ENCODE measurements at places on chromosomes 16 and 17.

DNA sequence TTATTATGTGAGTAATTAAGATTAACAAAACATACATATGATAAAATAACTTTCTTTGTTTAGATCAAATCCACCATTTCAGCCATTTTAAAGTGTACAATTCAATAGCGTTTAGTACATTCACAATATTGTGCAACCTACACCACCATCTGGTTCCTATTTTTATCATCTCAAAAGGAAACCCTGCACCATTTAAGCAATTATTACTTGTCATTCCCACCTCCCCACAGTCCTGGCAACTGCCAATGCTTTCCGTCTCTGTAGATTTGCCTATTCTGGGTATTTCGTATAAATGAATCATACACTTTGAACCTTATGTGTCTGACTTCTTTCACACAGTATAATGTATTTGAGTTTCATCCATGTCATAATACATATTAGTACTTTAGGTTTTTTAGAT, 162.5 kb upstream of the CNTNAP4 start:
- DNase-seq: no peak

- no peak for DNase-seq
Measured at GRCh38 chr16:76387994-76388393, 110.8 kb downstream of the CNTNAP4 start.

GRCh38 chr17:70539132-70539924, 370.0 kb downstream of the KCNJ2 start:
- no peak for DNase-seq

DNA sequence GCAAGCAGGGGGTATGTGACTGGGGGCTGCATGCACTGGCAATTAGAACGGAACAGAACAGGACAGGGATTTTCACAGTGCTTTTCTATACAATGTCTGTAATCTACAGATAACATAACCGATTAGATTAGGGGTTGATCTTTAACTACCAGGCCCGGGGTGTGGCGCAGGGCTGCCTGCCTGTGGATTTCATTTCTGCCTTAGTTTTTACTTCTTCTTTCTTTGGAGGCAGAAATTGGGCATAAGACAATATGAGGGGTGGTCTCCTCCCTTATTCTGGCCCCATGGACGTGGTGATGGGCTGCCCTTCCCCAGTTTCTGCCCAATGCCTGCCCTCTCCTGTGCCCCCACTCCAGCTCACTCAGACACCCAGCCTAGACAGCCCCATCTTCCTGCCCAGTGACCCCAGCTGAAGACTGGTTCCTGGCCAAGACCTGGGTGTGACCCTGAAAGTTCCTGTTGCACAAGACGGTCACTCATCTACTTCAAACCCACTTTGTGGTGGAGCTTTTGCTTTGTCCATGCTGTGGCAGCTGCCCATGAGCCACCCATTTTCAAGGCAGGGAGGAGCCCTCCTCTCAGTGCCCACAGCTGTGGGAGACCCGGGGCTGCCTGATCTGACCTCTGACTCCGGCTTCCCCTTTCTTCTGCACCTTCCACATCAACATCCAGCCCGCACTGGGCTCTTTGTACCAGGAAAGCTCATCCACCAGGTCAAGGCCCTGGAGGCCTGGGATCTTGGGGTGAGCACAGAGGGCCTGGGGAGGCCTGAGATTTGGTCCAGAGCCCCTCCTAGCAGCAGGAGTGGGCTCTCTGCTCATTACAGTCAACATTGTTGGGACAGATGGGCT, 18.6 kb downstream of the ALOX12B start:
- DNase-seq: no peak

- no peak for DNase-seq
Measured at GRCh38 chr16:2242598-2242997, 6.4 kb downstream of the DNASE1L2 start.

DNA sequence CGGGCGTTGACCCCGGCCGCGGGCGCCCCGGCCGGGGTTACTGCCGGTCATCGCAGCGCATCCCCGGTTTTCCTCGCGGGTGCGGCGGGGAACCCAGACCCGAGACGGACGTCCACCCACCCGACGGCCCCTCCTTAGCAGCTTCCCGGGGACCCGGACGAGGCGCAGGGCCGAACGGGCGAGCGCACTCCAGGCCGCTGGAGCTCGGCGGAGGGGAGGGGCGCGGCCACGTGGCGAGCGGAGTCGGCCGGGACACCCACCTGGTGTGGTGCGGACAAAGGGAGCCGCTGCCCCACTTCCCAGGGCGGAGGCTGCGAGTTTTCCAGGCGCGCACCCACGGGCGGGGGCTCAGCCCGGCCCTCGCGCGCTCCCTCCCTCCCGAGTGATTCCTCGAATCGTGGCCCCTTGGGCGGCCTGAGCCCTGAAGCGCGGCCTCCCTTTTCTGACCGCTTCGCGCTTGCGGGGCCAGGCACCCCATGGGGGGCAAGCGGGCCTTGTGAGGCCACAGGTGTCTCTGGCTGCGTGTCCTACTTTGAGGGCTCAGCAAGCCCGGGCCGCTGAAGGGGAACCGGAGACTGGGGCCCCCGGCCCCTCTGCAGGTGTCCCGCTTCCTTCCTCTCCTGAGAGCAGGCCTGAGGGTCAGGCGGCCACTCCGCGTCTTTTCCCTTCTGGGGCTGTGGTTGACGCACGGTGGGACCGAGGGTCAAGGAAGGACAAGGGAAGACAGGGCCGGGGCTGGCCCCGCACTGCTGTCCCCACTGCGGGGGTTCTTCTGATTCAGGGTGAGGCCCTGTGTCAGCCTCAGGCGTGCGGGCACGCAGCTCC, 1.1 kb upstream of the FASN start:
- DNase-seq: no peak

DNA sequence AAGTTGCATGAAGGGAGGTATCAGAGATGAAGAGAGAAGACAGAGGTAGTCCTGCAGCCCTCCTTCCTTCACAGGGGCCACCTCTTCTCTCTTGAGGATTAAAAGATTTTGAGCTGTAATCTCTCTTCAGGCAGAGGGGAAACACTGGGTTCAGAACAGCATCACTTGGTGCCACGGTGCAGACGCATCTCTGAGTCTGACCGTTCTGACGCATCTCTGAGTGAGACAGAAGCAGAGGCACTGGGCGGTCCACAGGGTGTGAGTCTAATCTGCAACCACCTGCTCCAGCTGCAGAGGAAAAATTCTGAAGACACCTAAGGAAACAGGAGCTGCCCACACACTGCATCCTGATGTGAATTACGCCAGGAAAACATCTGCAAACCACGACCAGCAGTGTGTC, 5.3 kb upstream of the KRT37 start:
- no peak for DNase-seq

DNA sequence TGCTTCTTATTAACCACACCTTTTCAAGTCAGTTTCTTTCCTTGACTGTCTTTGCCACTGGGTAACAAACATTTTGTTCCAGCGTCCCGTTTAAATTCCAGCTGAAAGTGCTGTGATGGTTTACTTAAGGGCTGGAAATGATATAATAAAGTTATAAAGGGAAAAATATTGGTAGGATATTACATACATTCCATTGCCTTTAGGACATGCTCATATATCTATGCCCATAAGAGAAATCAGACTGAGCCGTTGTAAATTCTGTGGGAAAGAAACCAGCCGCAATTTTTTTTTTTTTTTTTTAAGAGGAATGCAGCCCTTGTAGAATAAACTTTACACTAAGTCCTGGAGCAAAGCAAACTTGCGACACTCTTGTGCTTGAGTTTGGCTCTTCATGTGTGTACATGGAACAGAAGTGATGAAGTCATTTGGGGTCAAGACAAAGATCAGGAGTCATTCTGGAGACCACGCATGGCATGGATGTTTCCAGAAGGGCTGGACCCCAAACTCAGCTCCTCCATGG, 210.9 kb downstream of the XYLT1 start:
- no peak for DNase-seq

GRCh38 chr17:55340686-55341085, 75.9 kb downstream of the HLF start:
- no peak for DNase-seq

DNA sequence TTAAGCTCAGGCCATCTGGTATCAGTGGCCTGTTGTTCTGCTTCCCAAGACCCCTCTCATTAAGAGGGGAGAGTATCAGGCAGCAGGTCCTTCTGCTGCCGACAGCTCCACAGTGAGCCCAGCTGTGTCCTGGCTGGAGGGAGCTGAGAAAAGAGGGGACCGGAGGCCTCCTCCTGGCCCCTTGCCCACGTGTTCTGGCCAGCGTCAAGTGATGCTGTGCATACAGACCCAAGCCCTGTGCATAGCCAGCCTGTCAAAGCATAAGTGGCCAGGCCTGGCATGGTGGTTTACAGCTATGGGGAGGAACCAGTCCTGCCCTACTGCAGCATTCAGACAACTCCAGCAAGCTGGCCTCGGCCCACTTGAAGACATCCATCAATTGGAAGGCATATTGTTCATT, 48.0 kb downstream of the ABCC6 start:
- no peak for DNase-seq

- no peak for DNase-seq
Measured at GRCh38 chr16:71424626-71425025, 17.2 kb downstream of the TLE7 start.

- DNase-seq: no peak
Measured at GRCh38 chr16:14350626-14351025, 279.4 kb downstream of the PARN start.

- no peak for DNase-seq
Measured at GRCh38 chr16:22272870-22273650, 24.1 kb upstream of the POLR3E start.

DNA sequence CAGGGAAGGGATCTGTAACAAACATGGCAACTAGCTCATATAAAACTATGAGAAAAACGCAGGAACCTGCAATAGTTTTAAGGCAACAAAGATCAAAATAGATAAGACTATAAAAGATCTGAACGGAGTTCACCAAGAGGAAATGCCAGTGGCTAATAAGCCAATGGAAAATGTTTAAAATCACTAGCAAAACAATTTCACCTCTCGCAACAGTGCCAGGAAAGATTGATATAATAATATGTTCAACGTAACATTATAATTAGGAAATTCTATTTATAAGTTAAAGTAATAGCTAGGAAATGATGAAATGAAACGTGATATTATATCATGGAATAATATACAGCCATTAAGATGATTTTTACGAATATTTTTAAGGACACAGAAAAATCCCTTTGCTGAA, 16.0 kb downstream of the MRC2 start:
- no peak for DNase-seq

DNA sequence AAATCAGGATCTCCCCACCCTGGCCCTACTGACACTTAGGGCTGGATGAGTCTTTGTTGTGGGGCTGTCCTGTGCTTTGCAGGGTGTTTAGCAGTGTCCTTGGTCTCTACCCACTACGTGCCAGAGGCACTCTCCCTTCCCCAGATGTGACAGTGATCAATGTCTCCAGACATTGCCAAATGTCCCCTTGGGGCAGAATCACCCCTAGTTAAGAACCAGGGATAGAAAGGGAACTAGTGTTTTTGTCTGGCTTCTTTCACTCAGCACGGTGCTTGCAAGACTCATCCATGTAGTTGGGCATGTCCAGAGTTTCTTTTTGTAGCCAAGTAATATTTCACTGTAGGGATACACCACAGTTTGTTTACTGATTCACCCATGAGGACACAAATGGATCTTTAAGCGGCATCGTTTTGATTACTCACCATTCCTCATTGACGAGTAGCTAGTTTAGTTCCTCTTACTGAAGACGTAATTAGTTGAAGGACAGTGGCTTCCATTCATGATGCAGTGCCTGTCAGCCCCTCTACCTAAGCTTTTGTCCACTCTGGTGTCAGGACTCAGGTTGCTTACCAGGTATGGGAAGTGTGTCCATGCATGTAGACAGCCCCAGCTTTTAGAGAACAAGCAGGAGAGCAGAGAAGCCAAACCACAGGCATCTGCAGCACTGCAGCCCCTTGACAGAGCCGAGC, 26.0 kb upstream of the ITGB4 start:
- no peak for DNase-seq

DNA sequence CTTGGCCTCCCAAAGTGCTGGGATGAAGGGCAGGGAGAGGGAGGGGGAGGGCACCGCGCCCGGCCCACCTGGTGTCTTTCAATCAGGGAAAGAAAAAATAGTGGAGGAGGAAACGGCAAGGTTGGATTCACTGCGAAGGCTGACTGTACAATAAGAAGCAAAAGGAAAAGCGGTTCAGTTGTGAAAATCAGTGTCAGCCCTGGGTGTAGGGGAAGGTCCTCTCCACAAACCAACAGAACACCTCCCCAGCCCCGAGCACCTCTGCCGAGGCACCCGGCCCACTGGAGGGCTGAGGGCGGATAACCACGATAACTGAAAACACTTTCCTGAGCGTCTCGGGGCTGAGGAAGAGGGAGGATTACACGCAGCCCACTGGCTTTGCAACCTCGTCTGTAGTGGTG, 1.4 kb upstream of the SPG7 start:
- DNase-seq: no peak

DNA sequence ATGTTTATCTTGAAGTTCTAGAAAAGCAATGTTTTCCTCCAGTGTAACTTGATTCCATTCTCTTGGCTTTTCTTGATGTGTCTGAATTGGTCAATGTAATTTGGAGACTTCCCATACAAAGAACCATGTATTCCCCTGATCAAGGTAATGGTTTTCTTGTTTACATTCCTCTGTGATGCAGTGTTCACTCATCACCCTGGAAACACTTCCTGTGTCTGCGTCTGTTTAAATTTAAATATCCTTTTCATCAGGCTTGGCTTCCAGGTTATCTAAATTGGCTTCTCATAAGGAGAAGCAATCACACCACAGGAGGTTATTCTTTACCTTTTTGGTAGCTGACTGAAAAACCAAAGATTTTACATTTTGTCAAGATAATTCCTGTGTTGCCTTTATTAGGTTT, 237.3 kb upstream of the WSCD1 start:
- DNase-seq: no peak

DNA sequence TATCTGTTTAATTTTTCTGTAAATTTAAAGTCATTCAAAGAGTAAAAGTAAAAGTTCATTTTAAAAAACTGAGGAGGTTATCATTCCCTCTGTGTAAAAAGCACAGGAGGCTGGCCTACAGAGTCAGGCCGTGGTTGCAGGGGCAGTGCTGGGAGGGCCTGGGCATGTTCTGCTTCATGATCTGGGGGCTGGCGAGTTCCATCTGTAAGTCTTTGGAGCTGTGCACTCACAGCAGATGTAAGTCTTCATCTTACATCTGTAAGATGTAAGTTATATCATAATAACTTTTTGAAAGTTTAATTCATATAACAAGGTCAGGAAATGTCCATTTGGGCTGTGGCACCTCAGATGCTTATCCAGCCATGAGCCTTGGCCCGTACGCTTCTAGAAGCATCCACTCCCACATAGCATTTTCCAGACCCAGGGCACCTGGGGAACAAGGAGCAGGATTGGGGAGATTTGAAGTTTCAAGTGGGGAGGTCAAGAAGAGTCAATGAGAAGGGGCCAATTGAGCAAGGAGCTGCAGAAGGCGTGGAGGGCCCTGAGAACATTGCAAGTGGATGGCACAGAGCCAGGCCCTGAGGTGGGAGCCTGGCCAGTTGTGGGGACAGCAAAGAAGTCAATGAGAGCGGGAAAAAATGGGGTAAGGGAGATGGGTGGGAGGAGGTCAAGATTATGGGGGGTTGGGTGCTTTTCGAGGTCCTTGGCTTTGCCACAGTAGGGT, 54.1 kb downstream of the TNFRSF13B start:
- DNase-seq: no peak
